ENCODE measurements at places on chromosomes 16 and 17.
A peak's percentile ranks its signal among the peaks of the same experiment; 100 is the strongest.

- no peak for DNase-seq
These were observed 7.5 kb downstream of the VEZF1 start for GRCh38 chr17:57980522-57980921.

DNA sequence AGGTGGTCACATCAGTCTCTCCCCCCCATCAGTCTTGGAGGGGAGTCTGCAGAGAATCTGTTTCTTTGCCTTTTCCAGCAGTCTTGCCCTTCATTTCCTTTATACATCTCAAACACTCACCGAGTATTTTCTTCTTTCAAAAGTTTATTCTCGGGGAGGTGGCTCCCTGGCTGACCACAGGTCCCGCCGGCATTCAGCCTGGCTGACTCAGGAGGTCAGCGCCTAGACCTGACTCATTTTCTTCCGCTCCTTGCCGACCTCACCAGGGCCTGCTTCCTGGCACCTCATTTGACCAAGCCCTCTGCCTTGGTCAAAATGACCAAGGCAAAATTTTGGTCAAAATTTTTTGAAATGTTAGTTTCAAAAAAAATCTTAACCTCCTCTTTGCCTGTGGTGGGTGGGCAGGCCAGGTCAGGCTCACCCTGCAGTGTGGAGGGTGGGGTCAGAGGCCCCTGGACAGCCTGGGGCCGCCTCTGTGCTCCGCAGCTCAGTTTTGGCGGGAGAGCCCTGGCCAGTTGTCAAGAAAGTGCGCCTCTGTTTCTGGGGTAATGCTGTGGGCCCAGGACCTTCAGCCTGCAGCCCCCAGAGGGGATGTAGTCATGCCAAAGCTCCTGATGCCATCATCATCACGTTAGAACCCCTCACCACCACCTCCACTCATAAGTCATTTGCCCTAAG is 165.6 kb downstream of the SPECC1 start:
- DNase-seq, result no peak

DNA sequence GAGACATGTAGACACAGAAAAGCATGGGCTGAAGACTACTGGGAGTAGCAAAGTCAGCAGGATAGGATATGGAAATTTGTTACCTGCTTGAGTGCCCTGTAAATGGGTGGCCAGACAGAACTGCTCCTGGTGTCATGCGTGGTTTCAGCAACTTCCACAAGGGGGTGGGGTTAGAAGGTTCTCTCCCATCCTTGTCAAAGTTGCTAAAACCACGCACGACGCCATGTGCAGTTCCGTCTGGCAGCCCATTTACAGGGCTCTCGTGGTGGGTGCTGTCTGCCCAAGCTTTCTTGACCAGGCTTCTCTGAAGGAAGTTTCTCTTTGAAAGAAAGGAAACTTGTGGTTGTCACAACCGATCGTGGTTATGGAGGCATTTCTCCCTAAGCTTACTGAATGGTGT is 6.9 kb upstream of the DBNDD1 start:
- no peak for DNase-seq

DNA sequence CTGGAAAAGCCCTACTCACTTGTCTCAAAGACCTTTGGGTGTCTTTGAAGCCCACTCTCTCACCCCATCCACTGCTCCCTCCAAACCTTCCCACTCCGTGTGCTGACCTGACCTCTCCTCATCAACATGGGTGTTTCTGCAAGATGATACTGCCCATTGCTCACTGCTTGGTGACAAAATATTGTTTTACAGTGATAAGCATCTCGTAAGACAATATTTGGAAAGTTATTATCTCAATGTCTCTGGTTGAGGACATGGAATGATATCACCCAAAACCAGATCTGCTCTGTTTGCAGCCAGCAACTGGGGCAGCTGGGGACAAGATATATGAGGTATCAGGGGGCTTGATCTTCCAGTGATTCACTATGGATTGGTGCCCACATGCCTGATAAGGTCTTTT is 195.8 kb downstream of the SALL1 start:
- DNase-seq, result no peak

- no peak for DNase-seq
These were observed 75.7 kb upstream of the NKD1 start for GRCh38 chr16:50472472-50472871.

- DNase-seq, result no peak
These were observed 32.7 kb upstream of the AXIN2 start for GRCh38 chr17:65593855-65594845.

- no peak for DNase-seq
These were observed 38.7 kb upstream of the NGFR start for GRCh38 chr17:49456183-49456965.

- no peak for DNase-seq
These were observed 42.5 kb upstream of the CBFA2T3 start for GRCh38 chr16:89019511-89019910.

DNA sequence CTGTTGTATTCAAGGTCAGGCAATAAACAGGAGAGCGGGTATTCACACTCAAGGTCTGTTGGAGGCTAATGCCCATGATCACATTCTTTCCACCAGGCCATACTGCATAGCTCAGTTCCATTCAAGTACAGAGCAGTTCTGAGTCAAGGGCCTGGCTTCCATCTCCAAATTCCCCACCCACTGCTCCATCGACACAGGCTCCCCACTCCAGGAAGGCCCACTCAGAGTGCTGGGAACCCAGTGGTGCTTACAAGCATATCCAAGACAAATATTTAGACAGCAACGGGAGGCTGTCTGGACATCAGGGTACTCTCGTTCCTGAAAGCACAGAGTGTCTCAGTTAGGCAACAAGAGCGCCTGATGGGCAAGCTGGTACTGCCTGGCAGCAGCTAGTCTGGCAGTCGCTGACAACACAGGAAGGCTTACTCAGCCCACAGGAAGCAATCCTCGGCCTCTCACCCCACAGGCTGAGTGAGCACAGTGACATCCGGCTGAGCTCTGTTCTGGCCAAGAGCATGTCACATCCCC is 40.9 kb downstream of the RFFL start:
- DNase-seq, result peak; percentile 75

DNA sequence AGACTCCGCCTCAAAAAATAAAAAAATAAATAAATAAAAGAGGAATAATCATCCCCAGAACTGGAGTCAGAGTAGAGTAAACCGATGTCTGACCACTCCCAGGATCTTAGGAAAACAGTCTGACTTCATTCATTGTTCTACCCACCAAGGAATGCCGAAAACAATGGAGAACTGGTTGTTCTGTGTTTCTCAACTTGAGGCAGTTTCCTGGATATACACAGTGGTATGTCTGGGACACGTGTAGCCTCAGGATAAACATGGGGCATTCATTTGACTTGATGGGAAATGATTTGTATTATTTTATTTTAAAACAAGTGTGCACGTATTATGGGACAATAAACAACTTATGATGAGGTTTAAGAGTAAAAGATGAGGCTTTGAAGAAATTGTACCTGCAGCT is 32.8 kb upstream of the PAFAH1B1 start:
- no peak for DNase-seq

- no peak for DNase-seq
These were observed 20.4 kb downstream of the ALOX12B start for GRCh38 chr17:8066841-8067775.

GRCh38 chr16:56338566-56339318 is 86.6 kb downstream of the AMFR start:
- DNase-seq, result no peak

DNA sequence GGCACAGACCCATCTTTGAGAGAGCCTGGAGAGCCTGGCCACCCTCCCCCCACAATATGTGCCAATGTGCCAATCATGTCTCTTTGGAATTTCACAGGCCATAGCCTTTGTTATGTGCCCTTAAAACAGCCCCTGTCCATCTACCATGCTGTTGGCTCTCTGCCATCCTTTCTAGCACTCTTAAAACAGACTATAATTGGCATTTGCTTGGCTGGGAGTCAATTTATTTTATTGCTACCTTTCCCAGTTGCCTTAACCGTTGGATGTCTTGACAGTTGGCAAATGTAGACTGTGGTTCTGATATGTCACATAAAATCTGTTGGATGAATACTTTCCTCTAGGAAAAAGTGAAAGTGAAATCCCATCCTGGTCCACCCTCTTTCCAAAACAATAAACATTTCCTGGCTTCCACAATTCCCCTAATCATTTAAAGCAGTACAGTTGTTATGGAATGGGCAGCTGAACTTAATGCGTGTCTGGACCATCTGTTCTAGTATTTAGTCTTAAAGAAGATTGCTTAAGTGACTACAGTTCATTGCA is 394.0 kb downstream of the KCNJ2 start:
- DNase-seq, result no peak

DNA sequence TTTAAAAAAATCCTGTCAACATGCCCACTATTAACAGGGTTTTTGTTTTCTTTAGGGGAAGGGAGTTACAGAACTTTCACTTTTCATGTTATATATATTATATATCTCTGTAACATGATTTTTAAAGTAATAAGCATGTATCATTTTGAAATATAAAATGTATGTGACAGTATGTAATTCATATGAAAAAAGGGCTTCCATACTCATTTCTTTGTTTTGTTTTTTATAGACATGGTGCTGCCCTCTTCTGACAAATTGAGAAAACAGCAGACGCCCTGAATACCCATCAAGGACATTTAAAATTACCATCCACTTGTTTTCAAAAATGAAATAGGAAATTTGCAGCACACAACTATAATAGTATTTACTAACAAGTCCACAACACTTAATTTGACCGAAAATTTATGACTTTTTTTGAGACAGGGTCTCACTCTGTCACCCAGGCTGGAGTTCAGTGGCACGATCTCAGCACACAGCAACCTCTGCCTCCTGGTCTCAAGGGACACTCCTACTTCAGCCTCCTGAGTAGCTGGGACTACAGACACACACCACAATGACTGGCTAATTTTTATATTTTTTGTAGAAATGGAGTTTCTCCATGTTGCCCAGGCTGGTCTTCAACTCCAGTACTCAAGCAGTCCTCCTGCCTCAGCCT is 30.4 kb downstream of the CFDP1 start:
- DNase-seq, result no peak

GRCh38 chr16:81734632-81735434 is 44.3 kb upstream of the PLCG2 start:
- DNase-seq, result no peak

DNA sequence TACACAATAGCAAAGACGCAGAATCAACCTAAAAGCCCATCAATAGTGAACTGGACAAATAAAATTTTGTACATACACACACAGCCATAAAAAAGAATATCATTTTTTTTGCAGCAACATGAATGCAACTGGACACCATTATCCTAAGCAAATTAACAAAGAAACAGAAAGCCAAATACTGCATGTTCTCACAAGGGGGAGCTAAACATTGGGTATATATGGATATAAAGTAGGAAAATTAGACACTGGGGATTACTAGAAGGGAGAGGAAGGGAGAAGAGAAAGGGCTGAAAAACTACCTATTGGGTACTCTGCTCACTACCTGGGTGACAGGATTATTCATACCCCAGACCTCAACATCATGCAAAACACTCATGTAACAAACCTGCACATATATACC is 28.2 kb downstream of the ADAMTS18 start:
- no peak for DNase-seq

DNA sequence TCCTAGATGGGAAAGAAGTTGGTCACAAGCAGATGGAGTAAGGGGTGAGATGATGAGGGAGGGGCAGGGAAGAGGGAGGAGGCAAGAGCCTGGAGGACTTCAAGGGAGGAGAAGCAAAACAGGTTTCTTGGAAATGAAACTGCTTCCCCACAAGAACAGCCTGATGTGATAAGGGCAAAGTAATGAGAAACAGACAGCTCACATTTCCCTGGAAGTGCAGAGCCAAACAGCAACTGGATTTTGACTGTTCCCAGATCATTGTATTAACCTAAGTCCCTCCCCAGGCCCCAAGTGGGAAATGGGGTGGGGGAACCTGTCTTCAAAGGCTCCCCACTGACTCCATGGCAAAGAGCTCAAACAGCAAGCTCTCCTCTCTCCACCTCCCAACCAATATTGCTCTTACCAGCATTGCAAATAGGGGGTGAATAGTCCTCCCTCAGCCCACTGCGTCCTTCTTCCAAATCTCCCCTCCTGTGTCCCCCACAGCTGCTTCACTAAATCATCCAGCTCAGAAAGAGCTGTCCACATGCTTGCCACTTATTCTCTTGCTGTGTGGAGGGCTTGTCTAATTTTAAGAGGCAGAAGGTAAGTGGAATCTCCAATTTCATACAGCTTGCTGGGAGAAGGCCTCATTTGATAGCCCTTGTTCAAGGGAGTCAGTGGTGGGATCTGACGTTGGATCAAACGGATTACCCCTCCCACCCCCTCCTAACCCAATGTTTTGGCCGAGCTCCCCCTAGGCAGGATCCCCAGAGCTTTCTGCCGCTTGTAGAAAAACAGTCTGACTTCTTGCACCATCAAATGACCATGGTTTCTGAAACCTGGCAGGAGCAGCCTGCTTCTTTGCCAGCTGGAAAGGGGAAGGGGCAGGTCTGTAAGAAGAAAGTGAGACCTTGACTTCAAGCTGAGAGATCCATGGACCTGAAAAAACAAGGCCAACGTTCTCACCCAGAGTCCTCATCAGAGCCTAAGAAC is 56.3 kb upstream of the SMIM36 start:
- DNase-seq, result no peak

GRCh38 chr17:17469996-17470395 is 6.8 kb upstream of the MED9 start:
- DNase-seq, result no peak

- DNase-seq, result no peak
These were observed 80.8 kb upstream of the CCL1 start for GRCh38 chr17:34443619-34444469.

DNA sequence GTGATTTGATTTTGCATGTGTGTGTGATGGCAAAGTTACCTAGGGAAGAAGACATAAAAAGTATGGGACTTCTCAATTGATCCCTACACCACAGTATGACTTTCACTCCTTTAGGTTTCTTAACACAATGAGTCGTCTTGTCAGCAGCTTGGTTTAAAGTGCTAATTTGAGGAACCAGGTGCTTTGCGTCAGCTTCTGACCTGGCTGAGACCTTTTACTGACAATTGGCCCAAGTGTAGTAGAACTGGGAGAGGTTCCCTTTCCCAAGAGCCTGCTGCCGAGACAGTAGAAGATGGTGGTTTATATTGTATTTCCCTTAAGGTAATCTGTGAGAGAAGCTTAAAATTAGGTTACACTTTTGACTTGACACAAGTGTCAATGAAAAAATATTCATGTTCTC is 54.9 kb downstream of the LDHD start:
- DNase-seq, result no peak

DNA sequence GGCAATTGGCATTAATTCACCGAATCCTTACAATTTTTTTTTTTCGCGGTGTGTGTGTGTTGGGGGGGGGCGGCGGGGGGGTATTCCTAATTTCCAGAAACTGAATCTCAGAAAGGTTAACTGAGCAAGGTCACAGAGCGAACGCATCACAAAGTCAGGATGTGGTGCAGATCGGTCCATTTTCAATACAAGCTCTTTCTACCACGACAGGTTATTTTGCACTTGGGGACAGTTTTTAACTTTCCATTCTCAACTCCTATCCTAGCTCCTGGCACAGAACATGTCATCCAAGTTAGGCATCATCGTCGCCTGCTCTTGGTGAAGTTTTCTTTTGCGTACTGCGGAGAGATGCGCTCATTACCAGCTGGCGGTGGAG is 15.4 kb upstream of the ERN1 start:
- no peak for DNase-seq

GRCh38 chr17:77324227-77324626 is 183.5 kb downstream of the SEC14L1 start:
- no peak for DNase-seq

All from activated CD4-positive, alpha-beta T cell treated with anti-CD3 and anti-CD28 coated beads for 4 hours (primary cell).